ENCODE measurements at places on chromosomes 6 and 20. TPM values are rescaled to one million over a fixed set of nuclear protein-coding genes. Genes with fewer than 3 reads are reported as not detected.

DNA sequence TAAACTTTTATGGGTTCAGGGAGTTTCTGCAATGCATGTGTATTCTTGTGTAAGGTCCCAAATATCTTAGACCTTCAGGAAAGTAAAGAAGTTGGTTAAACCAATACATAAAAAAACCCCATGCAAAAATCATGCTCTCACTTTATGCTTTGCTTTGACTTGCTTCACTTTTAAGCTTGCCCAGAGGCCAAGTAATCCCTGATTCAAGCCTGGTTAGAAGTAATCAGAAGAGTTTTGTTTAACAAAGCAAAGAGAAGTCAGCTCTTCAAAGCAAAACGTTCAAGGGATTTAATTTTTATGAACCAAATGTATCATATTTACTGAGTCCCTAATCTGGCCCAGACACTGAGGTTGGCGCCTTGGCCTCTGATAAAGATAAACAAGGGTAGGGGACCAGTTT is 26.7 kb upstream of the FNDC1 start:
- DNase-seq = no peak

- DNase-seq = peak; percentile 79
Measured at GRCh38 chr20:46089167-46089416, 670 bp downstream of the NCOA5 start.

SMIM13 gene
- 8.0 TPM for total RNA-seq

MICB gene
- 1.5 TPM for total RNA-seq

GRCh38 chr6:29961966-29962365 is 19.6 kb downstream of the HLA-A start:
- DNase-seq = no peak

SNPH gene
- total RNA-seq = 0.61 TPM

PLA2G7 gene
- 0.92 TPM for total RNA-seq

GRCh38 chr6:164911151-164911550 is 398.3 kb downstream of the C6orf118 start:
- DNase-seq = no peak

DNA sequence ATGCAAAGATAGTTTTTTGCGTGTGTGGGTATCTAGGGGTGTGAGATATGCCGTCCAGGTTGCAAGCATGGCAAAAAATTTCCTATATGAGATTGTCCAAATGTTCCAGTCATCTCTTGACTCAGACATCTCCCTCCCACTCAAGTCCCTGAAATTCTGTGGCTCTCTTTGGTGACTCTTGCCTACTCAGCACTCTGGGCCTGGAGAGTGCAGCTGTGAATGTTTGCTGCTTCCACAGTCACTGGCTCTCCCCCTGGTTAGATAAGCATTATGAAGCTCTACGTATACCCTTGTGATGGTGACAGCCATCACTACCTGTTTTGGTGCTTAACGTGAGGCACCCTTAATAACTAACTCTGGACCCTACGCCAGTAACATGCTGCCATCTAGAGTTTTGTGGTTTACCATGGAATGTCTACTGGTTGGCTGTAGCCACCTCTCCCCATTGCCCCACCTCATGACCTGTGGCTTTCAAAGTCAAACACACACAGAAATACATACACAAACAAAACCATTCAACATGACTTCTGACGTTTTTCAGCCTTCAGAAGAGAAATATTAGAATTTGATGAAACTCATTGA is 621.9 kb upstream of the CITED2 start:
- no peak for DNase-seq

DNA sequence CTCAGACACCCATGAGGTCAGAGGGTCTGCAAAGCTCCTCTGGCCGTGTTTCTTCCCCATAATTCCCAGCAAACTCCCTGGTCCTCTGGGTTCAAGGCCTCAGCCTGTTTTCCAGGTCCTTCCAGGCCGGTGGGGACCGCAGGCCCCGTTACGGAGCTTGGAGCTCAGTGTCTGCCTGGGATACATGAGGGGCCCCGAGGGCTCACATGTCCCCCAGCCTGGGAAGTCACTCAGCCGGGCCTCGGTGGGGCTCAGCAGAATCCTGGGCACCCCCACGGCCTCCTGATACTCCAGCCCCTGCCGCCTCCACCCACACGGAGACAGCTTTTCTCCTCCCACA is 3.4 kb upstream of the SULF2 start:
- DNase-seq = no peak

DNA sequence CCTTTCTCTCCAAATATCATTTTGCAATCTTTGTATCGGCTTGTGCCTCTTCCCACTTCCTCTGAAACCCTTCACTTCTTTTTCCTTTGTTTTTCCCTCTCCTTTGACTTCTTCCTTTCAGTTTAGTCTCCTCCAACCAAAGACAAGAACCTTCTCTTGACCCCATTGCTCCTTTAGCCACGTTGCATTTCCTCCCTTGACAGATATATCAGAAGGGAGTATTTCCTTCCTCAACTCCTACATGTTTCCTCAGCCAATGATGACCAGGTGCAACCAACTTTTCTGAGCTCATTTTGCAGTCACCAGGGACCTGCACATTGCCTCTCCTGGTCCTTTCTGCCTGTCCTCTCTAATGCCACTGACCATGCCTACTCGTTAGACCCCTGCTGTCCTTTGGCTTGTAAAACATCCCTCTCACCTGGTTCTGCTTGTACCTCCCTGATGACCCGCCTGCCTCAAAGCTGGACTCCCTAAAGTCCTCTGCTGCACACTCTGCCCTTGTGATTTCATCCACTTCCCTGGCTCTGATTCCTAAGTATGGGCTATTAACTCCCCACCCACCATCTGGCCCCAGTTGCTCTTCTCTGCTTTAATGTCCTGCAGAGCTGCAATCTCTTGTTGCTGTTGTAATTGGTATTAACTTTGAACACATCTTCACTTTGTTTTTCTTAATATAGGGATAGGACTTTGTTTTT is 27.4 kb downstream of the SLC22A16 start:
- no peak for DNase-seq
